ENCODE measurements at places on chromosomes 12 and 14. TPM values are rescaled to one million over a fixed set of nuclear protein-coding genes. Genes with fewer than 3 reads are reported as not detected.

- H3K27me3 ChIP-seq, result no peaks in the 10 kb centered on the region
- peak; percentile 42 for DNase-seq
- peak overlapping the region; percentile 26 for H3K27ac ChIP-seq
- peaks cover 8% of the 10 kb centered on the region for H3K4me1 ChIP-seq
Observed at GRCh38 chr12:104340177-104340576, 36.6 kb downstream of the EID3 start.

DNA sequence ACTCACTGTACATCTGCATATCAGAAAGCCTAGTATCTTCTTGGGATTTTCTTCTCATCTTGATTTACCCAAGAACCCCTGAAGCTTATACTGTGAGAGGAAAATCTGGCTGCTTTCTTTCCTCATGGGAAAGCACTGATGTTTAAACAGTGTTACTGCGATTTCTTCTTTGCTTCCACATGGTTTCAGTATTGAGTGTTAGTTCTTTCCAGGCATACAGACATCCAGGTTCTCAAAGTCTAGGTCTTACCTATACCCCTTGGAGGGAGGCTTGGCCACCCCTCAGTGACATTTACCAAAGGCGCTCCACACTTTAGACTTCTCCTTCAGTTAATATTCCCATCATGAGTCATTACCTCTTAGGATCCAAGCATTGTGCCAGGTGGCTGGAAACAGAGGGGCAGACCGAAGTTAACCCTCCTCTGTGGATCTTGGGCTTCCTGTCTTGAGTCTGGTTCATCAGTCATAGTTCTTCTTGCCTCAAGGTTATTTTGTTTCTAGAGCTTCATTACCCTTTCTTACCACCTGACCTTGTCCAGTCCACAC, 79.1 kb downstream of the TMEM117 start:
- no peaks in the 10 kb centered on the region for H3K36me3 ChIP-seq
- H3K4me1 ChIP-seq, result no peaks in the 10 kb centered on the region
- no peak overlapping the region for H3K4me3 ChIP-seq
- no peaks in the 10 kb centered on the region for H3K27me3 ChIP-seq
- DNase-seq, result peak; percentile 21
- no peak overlapping the region for H3K27ac ChIP-seq

DNA sequence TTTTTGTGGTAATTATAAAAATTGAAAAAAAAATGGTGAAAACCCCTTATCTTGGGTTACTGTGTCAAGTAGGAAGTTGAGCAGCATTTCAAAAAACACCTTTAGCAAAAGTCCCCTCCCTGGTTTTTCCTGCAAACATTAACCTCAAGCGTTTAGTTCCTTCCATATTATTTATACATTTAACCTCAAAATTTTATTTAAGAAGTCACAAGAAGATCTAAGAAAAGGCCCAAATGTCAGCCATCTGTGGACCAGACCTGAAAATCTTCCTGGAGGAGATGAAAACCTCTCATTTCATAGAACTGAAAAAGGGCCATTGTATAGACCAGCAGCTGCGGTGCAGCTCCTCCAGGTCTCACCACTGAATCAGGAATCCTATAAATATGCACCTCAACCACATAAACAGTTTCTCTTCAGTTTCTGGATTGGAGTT, 40.4 kb upstream of the BTG1 start:
- no peak overlapping the region for H3K27ac ChIP-seq
- no peak for DNase-seq
- no peaks in the 10 kb centered on the region for H3K27me3 ChIP-seq
- H3K4me1 ChIP-seq, result no peaks in the 10 kb centered on the region
- no peak overlapping the region for H3K4me3 ChIP-seq

DNA sequence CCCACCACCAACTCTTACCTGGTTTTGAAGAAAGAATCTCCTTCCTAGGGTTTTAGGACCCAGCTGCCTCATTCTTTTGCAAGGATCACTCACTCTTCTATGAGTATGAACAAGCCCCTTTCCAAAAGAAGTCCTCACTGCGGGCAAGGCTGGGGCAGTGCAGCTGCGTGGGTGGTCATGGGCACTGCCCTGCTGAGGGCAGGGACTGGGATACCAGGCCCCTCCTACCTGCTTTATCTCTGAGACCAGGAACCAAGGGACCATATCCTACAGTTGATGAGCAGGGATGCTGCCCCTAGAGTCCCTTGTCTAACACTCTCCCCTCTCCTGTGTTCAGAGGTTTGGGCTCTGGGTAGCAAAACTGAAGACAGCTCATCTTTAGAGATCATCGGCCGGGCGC, 20.5 kb downstream of the HPD start:
- H3K4me3 ChIP-seq, result no peak overlapping the region
- H3K27me3 ChIP-seq, result no peaks in the 10 kb centered on the region
- H3K4me1 ChIP-seq, result no peaks in the 10 kb centered on the region
- no peak for DNase-seq

GRCh38 chr12:47742253-47742825, 16.3 kb downstream of the RAPGEF3 start:
- no peak overlapping the region for H3K27ac ChIP-seq
- H3K27me3 ChIP-seq, result no peaks in the 10 kb centered on the region
- DNase-seq, result peak; percentile 41
- no peaks in the 10 kb centered on the region for H3K36me3 ChIP-seq

- no peaks in the 10 kb centered on the region for H3K4me1 ChIP-seq
- H3K27ac ChIP-seq, result no peak overlapping the region
- H3K36me3 ChIP-seq, result peaks cover 21% of the 10 kb centered on the region
- H3K4me3 ChIP-seq, result no peak overlapping the region
- DNase-seq, result no peak
- H3K27me3 ChIP-seq, result no peaks in the 10 kb centered on the region
Observed at GRCh38 chr14:77542421-77543239, 44.0 kb upstream of the ISM2 start.

- no peak overlapping the region for H3K27ac ChIP-seq
- no peak overlapping the region for H3K4me3 ChIP-seq
- no peaks in the 10 kb centered on the region for H3K36me3 ChIP-seq
Observed at GRCh38 chr12:51540996-51541395, 50.0 kb upstream of the SCN8A start.

DNA sequence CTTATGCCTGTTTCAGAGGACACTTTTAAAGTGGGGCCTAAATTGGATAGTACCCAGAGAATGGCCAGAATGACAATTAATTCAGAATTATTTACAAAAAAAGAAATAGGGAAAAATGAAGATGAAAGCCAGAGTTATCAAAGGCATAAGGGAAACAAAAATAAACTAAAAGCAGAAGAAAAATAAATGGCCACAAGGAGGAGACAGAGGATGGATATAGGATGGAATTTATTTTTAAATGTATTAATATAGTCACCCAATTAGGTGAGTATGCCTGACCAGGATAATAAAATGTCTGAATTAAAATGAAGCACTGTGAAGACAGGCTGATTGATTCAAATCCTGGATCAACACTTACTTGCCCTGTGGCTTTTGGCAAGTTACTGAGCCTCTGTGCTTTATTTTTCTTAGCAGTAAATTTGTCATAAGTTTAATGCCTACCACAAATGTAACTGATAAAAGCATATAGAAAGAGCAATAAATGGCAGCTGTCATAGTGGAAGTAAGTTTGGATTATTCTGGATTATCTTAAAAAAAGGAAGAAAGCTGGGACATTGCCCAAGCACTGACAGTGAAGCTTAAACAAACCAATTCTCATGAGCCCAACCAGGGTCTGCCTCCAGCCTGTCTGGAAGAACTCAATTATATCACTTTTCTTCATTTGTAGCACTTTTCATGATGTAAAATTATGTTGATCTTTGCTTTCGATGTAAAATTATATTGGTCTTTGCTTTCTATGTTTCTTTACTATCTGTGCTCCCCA, 3.5 kb downstream of the CLEC9A start:
- no peak overlapping the region for H3K4me3 ChIP-seq
- peak; percentile 48 for DNase-seq
- no peaks in the 10 kb centered on the region for H3K36me3 ChIP-seq
- peaks cover 10% of the 10 kb centered on the region for H3K4me1 ChIP-seq
- H3K27ac ChIP-seq, result no peak overlapping the region

DNA sequence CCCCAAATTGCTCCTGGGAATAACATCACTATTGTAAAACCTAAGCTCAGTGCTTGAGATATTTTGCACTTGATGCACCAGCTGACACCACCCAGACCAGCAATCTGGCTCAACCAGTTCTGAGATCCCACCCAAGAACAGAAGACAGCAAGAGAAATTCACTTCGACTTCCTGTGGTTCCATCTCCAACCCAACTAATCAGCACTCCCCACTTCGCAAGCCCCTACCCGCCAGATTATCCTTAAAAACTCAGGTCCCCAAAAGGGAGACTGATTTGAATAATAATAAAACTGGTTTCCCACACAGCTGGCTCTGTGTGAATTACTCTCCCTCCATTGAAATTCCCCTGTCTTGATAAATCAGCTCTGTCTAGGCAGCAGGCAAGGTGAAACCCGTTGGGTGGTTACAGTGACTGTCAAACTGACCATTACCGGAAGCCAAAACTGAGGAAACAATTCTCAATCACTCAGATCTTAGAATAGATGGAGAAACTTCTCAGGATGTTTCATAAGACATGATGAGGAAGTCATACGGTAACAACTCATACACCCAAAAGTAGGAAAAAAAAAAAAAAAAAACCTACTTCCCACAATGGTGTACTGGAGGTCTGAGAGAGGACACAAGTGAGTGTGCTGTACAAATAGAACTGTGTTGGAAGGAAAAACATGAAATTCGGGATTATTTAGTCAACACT, 92.4 kb downstream of the TMTC1 start:
- H3K4me3 ChIP-seq, result no peak overlapping the region
- no peaks in the 10 kb centered on the region for H3K36me3 ChIP-seq
- no peaks in the 10 kb centered on the region for H3K27me3 ChIP-seq

DNA sequence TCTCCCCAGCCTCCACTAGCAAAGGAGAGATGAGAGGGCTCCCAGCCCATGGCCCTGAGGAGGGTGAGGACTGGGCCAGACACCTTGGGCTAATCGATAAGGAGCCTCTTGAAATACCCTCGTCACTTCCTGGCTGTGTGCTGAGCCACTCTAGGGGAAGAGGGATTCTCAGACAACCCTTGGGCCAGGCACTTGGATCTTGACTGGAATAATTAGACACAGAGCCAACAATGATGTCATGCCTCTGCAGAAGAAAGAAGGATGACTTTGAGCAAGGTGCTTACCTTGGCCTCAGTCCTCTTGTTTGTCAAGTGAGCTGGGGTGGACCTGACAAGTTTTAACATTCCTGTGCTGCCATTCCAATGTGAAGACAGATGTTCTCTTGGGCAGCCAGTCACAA, 83.1 kb downstream of the LRRC74A start:
- DNase-seq, result no peak
- H3K4me3 ChIP-seq, result no peak overlapping the region
- H3K27me3 ChIP-seq, result no peaks in the 10 kb centered on the region
- peaks cover 18% of the 10 kb centered on the region for H3K4me1 ChIP-seq
- no peak overlapping the region for H3K27ac ChIP-seq

DNA sequence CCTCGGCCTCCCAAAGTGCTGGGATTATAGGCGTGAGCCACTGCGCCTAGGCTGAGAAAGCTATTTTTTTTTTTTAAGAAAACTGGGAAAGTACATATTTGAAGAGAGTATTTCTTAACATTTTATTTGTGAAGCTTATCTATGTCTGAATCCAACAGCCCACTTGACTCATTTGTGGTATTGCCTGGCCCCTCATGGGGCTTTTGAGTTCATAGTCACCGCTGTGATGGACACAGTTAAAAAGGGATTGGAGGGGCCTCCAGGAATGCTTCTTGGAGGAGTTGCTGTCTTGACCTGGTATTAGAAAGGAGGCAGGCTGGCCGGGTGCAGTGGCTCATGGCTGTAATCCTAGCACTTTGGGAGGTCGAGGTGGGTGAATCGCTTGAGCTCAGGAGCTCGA, 26.5 kb downstream of the BCL7A start:
- H3K4me3 ChIP-seq, result no peak overlapping the region
- H3K4me1 ChIP-seq, result no peaks in the 10 kb centered on the region
- H3K27me3 ChIP-seq, result no peaks in the 10 kb centered on the region
- H3K27ac ChIP-seq, result no peak overlapping the region

DNA sequence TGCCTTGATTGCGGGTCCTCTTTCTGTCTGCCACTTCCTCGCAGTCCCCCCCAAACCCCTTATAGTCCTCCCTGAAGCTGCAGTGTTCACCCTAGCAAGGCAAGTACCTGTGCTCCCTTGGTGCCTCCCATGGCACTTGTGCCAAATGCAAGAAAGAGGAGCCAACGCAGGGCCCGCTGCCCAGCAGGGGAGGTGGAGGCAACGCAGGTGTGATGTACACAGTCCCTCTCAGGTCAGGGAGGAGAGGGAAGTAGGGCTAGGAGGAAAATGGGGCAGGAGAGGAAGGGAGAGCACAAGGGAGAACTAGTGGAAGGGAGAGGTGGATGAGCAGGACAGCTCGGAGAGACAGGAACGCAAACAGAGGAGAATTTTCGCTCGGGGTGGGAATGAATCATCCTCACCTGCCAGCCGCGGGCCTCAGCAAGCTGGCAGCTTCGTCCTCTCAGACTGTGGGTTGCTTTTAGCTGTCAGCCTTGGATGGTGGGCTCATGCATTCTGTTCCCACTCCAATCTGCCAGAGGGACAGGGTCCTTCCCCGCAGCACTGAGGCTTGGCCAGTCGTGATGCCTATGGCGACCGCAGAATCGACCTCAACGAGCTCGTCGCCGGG, 357.0 kb downstream of the CACNA1C start:
- H3K27me3 ChIP-seq, result no peaks in the 10 kb centered on the region
- H3K4me1 ChIP-seq, result no peaks in the 10 kb centered on the region
- H3K27ac ChIP-seq, result no peak overlapping the region
- no peak for DNase-seq
- no peak overlapping the region for H3K4me3 ChIP-seq
- H3K36me3 ChIP-seq, result no peaks in the 10 kb centered on the region

DNA sequence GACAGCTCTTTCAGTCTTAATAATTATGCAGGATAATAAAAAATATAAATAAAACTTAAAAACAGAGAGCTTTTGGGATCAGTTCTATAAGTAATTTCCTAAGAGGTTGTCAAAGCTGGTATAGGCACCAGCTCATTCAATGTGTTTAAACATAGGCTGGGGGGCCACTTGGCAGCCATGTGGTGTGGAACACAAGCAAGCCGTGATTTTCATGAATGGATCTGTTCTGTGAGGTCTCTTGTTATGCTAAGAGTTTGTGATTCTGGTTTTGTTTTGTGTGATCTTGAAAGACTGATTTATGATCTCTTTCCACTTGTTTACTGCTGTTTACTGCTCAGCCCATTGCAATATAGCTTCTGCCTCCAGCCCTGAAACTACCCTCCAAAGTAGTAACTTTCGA, 240.9 kb downstream of the FBXL14 start:
- DNase-seq, result no peak
- no peaks in the 10 kb centered on the region for H3K27me3 ChIP-seq
- no peaks in the 10 kb centered on the region for H3K36me3 ChIP-seq
- no peak overlapping the region for H3K4me3 ChIP-seq
- no peak overlapping the region for H3K27ac ChIP-seq

Gene PIP4P1
- total RNA-seq, result 18.6 TPM

Gene GYS2
- not detected for total RNA-seq

Gene NAB2
- 107 TPM for total RNA-seq

Gene LYZ
- not detected for total RNA-seq

Gene DHRS4
- total RNA-seq, result 23.0 TPM

Gene NANOG
- total RNA-seq, result 0.13 TPM

Gene KSR2
- total RNA-seq, result not detected

Gene KRT7
- 5.7 TPM for total RNA-seq

Measured in GM23248 (cell line).